B cell (primary cell): ENCODE measurements at places on chromosomes 3 and 15.

- no peak for DNase-seq
These were observed 230.9 kb upstream of the EIF1B start for GRCh38 chr3:40078590-40078989.

DNA sequence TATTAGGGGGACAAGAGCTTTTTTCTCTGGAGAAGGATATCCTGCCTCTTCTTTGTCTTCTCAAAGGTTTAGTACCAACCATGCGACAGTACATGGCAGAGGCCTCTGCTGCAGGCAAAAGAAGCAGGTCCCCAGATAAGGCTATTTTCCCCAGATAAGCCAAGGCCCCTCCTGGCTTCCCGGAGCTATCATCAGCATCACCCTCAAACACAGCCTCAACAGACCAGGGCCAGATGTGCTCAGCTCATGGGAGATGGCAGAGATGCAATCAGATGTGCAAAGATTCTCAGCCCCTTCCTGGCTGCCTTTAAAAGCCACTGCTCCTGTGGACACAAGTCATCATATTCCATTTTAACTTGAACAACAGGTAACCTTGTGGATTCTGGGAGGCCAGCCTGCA is 49.0 kb downstream of the NTRK3 start:
- DNase-seq: no peak

- no peak for DNase-seq
These were observed 23.4 kb upstream of the MAP4 start for GRCh38 chr3:48039487-48040190.

- DNase-seq: no peak
These were observed 176.0 kb upstream of the BCHE start for GRCh38 chr3:166013073-166013679.

GRCh38 chr15:60913900-60914299 is 315.2 kb downstream of the RORA start:
- no peak for DNase-seq

- DNase-seq: no peak
These were observed 51.2 kb downstream of the SETD5 start for GRCh38 chr3:9448643-9449042.

DNA sequence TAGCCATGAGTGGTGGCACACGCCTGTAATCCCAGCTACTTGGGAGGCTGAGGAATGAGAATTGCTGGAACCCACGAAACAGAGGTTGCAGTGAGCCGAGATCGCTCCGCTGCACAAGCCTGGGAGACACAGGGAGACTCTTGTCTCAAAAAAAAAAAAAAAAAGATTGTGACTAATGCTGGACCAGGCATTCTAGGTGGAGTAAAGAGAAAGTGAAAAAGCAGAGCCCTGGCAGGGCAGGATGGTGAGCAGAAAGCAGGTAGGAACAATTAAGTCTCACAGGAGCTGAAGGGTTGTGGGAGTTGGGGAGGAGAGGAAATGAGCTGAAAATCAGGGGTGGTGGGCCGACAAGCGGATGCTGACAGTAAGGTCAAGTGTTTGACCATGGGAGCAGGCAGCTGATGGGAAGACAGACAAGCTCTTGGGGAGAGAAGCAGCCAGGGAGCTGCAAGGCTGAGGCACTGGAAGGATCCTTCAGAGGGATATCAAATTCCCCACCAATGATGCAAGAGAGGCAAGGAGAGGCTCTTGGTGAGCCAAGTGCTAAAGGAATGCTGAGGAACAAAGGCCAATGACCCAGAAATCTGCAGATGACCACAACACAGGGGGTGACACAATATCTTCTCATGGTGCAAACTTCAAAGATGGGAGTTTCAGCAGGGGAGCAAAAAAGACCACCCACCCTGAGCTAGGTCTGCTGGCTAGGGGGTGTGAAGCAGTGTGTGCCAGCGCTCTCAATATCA is 251.1 kb downstream of the ULK4 start:
- DNase-seq: no peak

- no peak for DNase-seq
These were observed 4.9 kb downstream of the TM2D3 start for GRCh38 chr15:101647251-101647650.

GRCh38 chr3:182201456-182202168 is 489.9 kb downstream of the SOX2 start:
- DNase-seq: no peak

GRCh38 chr15:57518779-57519405 is 72.8 kb upstream of the MYZAP start:
- no peak for DNase-seq

- DNase-seq: no peak
These were observed 29.5 kb downstream of the GALNT15 start for GRCh38 chr3:16203671-16204629.

DNA sequence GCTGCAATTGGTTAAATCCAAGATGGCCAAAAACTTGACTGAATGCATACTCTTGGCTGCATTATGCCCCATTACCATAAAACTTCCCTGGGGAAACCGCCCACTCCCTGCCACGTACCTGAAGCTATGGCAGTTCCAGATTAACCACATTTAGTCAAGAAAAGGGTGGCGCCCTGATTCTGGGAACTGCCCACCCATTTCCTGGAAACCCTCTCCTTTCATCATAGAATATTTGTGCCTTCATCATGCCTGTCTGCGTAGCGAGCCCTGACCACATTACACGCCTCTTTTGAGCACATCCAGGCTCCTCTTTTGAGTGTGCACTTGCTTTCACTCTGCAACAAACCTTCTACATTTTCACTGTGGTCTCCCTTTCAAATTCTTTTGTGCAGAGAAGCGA is 5.2 kb downstream of the LINS1 start:
- DNase-seq: peak; percentile 29
